ENCODE measurements at places on chromosomes 6 and 20. TPM values are rescaled to one million over a fixed set of nuclear protein-coding genes. Genes with fewer than 3 reads are reported as not detected.
A peak's percentile ranks its signal among the peaks of the same experiment; 100 is the strongest.

DNA sequence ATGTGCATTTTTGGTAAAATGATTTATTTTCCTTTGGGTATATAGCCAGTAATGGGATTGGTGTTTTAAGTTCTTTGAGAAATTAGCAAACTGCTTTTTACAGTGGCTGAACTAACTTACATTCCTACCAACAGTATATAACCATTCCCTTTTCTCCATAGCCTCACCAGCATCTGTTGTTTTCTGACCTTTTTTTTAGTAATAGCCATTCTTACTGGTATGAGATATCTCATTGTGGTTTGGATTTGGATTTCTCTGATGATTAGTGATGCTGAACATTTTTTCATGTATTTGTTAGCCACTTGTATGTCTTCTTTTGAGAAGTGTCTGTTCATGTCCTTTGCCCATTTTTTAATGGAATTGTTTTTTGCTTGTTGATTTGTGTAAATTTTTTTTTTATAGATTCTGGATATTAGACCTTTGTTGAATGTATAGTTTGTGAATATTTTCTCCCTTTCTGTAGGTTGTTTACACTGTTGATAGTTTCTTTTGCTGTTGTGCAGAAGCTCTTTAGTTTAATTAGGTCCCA, 42.3 kb downstream of the STK4 start:
- DNase-seq: no peak

DNA sequence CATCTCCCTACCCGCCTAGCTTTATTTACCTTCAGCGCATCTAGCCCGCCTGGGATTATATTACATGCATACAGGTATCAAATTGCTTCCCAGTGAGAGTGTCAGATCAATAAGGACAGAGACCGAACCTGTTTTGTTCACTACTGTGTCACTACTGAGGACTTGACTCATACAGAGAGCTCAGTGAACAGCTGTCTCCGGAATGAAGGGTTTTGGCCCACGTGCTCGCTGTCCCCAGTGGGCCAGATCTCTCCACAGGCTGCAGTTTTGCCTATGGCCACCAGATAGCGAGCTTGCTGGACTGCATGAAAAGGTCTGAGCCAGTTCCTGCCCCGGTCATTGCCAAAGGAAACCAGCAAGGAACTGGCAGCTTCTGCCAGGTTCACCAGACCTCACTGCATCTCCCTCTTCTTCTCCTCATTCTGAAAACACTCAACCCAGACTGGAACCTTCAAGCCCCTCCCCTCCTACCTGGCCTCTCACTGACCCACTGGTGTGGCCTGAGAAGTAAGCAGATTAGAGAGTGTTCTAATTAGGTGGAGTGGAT, 150.8 kb downstream of the ZMYND8 start:
- DNase-seq: no peak

DNA sequence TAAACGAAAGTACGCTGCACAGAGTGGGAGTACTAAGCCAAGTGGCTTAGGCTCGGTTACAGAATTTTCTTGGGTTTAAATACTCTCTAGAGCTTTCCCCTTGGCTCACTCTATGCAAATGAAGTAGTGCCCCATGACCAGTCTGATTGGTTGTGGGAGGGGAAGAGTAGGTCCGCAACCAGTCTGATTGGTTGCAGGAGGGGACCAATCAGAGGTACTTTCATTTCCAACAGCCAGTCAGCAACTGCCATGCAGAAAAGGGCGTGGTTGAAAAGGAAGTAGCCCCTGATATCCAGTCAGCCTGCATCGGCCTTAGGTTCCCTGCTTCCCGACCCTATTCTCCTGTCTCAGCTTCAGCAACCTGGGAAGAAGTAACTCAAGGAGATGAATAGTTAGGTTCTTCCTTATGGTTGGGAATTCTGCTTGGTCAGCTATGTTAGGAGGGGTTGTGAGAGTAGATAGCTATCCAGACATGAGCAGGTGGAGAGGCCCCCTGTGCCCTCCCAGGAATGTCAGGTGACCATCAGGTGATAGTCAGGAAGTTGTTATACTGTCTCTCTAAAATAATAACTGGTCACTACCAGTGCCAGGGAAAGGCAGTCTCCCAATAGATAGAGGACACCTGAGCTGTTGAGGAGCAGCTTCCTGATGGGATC, 57.4 kb downstream of the FARS2 start:
- no peak for DNase-seq

DNA sequence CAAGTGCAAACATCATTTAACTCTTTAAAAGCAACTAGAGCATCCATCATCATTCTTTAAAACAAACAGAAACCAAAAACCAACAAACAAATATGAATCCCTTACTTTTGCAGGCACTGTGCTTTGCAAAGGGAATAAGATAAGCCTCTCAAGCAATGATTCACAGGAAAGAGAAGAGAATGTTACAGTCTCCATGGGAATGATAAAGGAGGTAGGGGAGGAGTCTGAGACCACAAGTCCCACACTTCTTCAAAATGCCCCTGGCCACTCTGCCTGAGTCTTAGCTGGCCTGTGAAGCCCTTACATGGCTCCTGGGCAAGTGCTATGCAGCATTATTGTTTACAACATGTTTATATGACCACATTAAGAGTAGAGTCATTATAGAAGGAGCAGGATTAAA, 257.7 kb upstream of the MARCKS start:
- DNase-seq: no peak

- no peak for DNase-seq
Measured at GRCh38 chr6:22536122-22536521, 33.2 kb upstream of the HDGFL1 start.

Gene ZC3H12D
- total RNA-seq: 90.4 TPM

Gene CDSN
- total RNA-seq: not detected

Gene MAFB
- 0.23 TPM for total RNA-seq

Gene TOP1
- total RNA-seq: 41.2 TPM

- no peak for DNase-seq
Measured at GRCh38 chr20:38825901-38826625, 20.6 kb downstream of the PPP1R16B start.

Gene IL20RA
- total RNA-seq: 0.07 TPM

- no peak for DNase-seq
Measured at GRCh38 chr20:49889935-49890333, 25.4 kb downstream of the SPATA2 start.

DNA sequence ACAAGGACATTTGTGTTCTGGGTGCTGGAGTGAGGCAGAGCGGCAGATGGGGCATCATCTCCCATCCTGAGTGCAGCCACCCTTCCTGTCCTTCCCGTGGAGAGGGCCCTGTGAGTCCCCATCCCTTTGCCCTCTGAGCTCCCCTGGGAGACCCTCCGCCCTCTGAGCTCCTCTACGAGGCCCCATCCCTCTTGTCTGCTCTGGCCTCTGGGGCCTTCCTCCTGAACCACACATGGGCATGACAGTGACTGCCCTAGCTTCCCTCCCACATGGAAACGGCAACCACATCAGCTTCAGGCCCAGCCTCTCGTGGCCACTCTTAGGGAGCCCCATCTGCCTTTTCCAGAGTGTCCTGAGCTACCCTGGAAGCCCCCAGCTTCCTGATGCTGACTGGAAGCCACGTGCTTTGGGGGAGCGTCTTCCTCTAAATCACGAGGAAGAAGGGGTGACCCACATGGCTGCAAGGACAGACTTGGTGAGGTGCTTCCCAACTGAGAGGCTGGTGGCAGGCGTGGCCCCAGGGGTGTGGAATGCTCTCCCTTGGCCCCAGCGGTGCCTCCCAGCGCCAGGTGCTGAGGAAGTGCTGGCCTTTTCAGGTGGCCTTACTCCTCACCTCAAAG, 52.6 kb downstream of the GINS1 start:
- DNase-seq: no peak

- no peak for DNase-seq
Measured at GRCh38 chr20:19025430-19026120, 186.9 kb upstream of the SLC24A3 start.

GRCh38 chr6:168027521-168027920, 30.1 kb downstream of the KIF25 start:
- DNase-seq: no peak

GRCh38 chr6:44176762-44177509, 18.3 kb downstream of the CAPN11 start:
- DNase-seq: peak; percentile 38

GRCh38 chr6:144305567-144305966, 20.4 kb downstream of the UTRN start:
- no peak for DNase-seq

Gene PRL
- total RNA-seq: not detected

Gene ZNF292
- total RNA-seq: 57.7 TPM

Gene PTCRA
- not detected for total RNA-seq

Gene DACT2
- total RNA-seq: not detected

GRCh38 chr6:142820338-142821051, 124.5 kb downstream of the HIVEP2 start:
- DNase-seq: no peak

DNA sequence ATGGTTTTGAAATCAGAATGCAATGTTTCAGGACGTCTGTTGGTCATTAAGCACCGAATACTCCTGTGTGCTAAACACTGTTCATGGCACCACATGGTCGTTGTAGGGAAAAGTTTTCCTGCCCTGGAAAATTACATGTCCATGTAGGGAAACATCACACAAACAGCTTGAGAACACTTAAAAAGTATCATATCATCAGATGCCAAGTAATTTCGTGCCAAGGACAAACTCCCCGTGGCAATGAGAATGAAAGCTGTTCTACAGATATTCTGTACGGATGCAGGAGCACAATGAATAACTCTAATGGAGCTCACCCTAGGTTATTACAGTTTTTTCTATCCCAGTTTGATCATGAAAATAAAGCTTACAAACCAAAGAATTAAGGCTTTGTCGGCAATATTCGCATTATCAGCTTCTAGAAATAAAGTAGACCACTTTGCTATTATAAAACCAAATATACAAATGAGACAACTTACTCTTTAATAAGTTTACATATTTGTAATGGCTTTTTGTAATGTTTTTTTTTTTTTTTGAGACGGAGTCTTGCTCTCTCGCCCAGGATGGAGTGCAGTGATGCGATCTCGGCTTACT, 4.6 kb upstream of the DST start:
- no peak for DNase-seq

- no peak for DNase-seq
Measured at GRCh38 chr6:56378966-56379585, 131.7 kb upstream of the COL21A1 start.

DNA sequence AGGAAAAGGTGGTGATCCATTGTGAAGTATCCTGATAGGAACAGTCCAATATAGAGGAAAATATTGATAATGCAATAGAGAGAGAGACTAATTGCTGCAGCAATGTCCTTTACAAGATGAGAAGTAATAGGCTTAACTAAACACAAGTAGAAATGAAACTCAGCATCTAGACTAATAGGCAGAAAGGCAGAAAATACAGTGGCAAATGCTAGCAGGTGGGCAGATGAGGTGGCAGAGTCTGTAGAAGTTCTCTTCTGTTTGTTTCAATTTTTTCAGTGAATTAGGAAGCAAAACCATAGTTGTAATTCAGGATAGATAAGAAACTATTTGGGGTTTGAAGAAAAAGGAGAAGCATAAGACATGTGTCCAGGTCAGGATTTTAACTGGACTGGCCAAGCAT, 236.7 kb upstream of the HS3ST5 start:
- no peak for DNase-seq

Gene TRIM10
- total RNA-seq: not detected

DNA sequence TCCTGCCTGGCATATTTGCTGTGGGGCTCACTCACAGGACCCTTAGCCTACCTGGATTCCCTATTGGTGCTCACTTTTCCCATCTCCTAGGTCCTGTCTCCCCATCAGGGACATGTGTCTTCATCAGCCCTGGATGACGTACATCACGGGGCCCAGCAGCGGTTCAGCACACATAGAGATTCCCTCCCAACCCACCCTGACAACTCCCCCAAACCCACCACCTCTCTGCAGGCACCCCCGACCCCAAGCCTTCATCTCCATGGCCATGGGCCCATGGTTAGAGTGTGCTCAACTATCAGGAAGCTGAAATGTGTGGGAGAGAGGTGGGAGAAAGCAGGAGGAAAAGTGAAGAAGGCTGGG, 25.4 kb upstream of the SPDEF start:
- no peak for DNase-seq

DNA sequence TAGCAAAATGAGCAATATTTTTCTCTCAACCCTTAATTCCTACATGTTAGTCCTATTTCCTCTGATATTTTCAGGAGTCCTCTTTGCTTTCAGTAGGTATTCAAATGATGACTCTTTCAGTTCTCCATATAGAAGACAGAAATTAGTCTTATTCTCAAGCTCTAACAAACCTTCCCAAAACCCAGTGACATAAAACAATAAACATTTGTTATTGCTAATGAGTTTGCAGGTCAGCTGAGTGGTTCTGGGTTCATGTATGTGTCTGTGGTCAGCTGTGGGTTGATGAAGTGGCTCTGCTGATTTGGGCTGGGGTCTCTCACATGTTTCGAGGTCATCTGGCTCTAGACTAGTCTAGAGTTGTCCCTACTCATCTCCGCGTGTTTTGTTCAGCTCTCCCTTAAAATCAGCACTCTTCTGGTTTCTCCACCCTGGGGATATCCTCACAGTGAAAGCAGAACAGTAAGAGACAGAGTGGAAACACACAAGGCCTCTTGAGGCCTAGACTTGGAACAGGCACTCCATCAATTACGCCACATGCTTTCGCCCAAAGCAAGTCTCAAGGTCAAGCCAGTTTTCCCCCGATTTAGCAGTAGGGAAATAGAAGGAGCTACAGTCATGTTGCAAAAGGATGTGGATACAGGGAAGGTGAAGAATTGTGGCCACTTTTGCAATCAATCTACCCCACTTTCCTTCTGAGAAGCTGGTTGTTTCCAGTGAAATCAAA, 273.0 kb downstream of the PLCB1 start:
- DNase-seq: no peak

Data from T-cell (primary cell).